ENCODE measurements at places on chromosomes 3 and 15.

- no peak for DNase-seq
Measured at GRCh38 chr15:33256874-33257273, 53.9 kb upstream of the RYR3 start.

DNA sequence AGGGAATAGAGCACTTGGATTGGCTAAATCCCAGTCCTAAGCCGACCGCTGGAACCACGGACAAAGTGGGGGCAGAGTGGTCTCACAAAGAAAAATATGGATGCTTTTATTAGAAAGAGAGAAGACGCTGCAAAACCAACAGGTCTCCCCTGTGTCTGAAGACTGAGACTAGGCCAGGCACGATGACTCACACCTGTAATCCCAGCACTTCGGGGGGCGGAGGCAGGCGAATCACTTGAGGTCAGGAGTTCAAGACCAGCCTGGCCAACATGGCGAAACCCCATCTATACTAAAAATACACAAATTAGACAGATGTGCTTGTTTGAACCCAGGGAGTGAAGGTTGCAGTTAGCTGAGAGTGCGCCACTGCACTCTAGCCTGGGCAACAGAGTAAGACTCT lies 61.8 kb downstream of the ZDHHC19 start:
- DNase-seq, result no peak

DNA sequence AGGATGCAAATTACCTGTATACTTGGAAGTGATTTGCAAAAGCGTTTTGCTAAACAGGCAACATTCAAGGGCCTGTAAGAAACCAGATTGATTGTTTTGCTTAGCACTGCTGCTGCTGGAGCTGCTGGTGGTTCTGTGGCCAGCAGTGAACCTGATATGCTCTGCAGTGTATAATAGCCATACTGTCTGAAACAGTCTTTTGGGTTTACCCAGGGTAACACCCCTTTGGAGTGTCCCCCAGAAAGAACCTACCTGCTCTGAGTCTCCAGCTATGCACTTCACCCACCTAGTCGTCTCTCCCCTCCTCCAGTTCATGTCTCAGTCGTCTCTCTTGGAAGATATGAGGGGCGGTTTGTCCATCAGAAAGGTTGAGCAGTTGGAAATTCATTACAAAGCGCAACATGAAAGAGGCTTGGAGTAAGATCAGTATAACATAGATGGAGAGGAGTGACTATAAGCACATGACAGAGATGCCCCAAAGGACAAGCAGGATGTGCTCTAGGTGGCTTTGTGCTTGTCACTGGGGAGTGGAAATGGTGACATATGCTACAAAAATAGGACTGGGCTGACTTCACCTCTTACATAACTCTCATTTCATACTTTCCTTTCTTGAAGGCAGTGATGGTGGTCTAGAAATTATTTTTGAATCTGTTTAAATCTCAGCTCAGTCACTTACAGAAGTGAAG lies 3.8 kb downstream of the MKRN2 start:
- DNase-seq, result no peak

- DNase-seq, result no peak
Measured at GRCh38 chr15:73927476-73928240, 1.4 kb downstream of the LOXL1 start.

- no peak for DNase-seq
Measured at GRCh38 chr15:75023872-75024636, 664 bp downstream of the PPCDC start.

- no peak for DNase-seq
Measured at GRCh38 chr15:55366981-55367380, 41.2 kb downstream of the CCPG1 start.

DNA sequence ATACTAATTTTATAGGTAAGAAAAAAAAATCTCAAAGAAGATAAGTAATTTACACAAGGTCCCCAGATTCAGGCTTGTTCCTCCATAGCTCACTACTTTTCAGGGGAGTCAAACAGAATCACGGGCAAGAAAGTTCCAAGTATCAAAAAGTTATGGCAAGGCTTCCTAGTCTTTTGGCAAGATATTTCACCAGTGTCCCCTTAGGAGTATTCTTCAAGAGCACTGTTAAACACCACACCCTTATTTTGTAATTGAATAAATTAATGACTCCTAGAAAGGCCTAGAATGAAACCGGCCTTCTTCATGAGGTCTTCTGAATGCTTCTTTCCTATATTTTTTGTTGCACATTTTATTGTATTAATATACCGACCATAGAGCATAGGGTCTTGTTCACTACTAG lies 109.7 kb downstream of the MYLK start:
- no peak for DNase-seq

GRCh38 chr3:196513697-196514349 lies 1.3 kb downstream of the SMCO1 start:
- DNase-seq, result no peak

DNA sequence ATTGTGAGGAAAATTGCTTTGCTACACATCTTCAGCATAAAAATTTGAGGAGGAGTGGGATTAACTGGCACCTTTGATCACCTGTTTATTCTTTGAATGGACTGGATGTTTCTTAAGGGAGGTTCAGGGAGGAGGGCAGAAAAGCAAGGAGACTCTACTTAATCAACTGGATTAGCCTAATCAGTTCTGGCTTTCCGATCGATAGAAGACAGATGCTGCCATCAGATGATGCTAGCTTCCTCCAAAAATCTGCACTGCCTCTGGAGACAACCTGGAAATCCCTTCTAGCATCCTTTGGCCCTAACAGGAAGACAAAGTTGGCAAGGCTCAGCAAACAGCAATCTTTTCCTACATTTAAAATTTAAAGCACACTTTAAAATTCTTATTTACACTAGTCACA lies 197.8 kb downstream of the EBLN2 start:
- no peak for DNase-seq

DNA sequence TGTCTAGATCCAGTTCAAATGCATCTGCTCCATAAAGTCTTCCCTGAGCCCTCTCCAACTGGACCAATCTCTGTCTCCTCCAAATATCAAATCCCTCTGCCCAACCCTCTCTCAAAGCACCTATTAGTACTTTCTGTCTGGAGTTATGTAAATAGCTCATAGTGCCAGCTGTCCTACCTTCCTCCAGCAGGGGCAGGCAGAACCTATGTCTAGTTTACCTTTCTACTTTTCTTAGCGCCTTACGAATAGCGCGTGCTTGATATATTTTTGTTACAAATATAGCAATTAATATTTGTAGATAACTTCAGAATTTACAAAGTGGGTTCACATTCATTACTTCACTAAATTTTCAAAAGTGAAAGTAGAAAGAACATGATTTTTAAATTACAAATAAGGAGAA lies 14.0 kb upstream of the CCDC80 start:
- no peak for DNase-seq

DNA sequence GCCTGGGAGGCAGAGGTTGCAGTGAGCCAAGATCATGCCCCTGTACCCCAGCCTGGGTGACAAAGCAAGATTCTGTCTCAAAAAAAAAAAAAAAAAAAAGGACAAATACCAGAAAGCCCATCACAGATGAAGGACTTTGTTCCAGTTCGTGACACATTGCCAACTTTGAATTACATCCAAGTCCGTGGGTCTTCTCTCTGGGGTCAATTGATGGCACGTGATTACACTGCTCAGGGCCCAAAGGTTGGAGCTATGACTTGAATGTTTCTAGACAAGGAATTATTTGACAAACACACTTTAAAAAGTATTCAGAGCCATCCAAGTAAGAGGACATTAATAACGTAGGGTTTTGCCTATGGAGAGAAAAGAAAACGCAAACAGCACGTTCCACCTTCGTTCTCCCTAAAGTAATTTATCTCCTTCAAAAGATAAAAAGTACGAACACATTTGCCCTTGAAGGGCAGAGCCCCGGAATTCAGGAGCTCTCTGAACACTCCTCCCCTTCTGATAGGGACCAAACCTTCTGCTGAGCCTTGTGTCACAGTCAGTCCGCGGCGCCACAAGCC lies 31.3 kb upstream of the ST3GAL6 start:
- no peak for DNase-seq

DNA sequence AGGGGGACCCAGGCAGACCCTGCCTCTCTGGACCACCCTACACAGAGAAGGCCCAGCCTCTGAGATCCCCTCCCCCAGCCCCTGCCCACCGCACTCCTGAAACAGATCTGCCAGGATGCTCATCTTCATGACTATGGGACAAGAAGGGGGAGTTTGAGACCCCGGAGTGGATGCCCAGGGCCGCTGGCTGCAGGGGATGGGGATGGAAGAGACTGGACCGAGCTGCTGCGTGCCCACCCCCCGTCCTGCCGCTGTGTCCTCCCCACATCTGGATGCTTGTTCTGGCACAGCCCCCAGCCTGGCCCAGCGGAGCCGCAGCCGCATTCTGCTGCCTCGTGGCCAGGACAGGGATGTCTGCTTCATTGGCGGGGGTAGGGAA lies 30.3 kb upstream of the SEMA3F start:
- no peak for DNase-seq

- no peak for DNase-seq
Measured at GRCh38 chr3:188240189-188240981, 86.4 kb downstream of the LPP start.

GRCh38 chr3:175187586-175187985 lies 328.5 kb downstream of the NAALADL2 start:
- no peak for DNase-seq

GRCh38 chr3:3107858-3108257 lies 2.3 kb downstream of the IL5RA start:
- DNase-seq, result no peak

GRCh38 chr3:44795197-44795596 lies 33.6 kb downstream of the KIF15 start:
- no peak for DNase-seq

GRCh38 chr15:40776537-40777141 lies 6.9 kb downstream of the C15orf62 start:
- DNase-seq, result no peak

- DNase-seq, result no peak
Measured at GRCh38 chr3:50373146-50374051, 14.1 kb upstream of the TMEM115 start.

GRCh38 chr3:188338086-188338485 lies 184.1 kb downstream of the LPP start:
- no peak for DNase-seq

- DNase-seq, result no peak
Measured at GRCh38 chr15:39139431-39140059, 441.3 kb upstream of the THBS1 start.

- DNase-seq, result no peak
Measured at GRCh38 chr3:29183346-29184087, 97.4 kb upstream of the RBMS3 start.

- DNase-seq, result no peak
Measured at GRCh38 chr3:108845709-108846293, 23.2 kb downstream of the TRAT1 start.

DNA sequence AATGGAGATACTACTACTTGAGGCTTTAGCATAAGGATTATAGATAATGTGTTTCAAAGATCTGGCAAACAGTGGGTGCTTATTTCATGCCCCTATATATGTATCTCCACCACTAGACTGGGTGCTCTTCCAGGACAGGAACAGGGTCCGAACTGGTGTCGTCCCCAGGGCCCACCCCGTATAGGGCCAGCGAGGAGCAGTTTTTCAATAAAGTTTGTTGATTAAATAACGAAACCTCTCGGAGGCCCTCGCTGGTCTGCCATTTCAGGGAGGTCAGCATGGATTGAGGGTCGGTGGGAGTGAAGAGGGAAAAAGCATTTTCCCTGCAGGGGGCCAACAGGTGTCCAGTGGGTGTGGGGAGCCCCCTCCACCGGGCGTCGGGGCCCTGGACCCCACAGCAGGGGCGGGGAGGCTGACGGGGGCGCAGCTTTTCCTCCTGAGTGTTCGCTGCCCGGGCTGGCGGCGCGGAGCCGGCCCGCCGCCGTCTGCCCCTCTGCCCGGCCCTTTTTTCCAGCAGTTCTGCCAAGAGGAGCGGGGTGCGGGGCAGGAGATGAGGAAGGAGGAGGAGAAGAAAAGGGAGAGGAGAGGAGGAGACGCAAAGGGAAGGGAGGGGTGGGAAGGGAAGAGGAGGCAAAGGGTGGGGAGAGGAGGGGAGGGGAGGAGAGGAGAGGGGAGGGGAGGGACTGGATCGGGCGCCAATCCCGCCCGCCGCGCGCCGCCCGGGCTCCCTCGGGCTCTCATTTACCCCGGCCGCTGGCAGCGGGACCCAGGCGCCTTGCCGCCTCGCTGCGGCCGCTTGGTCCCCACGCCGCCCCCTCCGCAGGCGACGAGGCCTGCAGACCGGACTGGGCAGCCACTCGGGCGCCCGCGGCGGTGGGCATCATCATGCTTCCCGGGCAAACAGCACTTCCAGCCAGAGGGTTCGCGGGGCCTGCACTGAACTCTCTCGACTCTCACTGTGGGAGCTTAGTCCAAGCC lies 66.3 kb downstream of the ISG20 start:
- no peak for DNase-seq

DNA sequence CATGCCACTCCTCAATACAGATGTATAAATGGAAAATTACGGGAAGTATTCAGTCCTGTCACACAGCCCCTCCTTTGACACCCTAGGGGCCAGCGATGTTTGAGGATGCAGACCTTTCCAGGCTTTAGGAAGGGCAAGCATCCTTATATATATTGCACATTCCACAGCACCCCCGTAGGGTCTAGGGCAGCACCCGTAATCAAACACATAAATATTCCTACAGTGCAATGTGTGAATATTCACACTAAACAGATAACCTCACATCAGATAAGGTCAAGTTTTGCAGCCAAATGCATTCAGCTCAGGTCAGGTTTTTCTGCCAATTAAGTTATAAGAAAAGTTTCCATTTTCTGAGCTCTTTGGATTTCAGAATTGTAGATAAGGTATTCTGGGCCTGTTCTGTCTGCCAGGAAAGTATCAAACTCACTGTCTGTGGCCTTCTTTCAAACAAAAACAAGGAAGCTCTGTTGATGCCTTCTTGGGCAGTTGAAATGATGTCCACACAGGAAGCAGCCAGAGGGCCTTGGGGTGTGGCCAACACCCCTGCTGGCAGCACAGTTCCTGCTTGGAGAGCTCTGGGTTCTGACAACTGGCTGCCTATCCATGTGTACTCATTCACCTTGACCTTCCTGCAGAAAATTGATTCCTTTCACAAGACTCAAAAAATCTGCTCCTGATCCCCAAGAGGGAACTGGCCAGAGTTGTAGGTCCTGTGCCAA lies 427.0 kb downstream of the NTRK3 start:
- DNase-seq, result no peak

DNA sequence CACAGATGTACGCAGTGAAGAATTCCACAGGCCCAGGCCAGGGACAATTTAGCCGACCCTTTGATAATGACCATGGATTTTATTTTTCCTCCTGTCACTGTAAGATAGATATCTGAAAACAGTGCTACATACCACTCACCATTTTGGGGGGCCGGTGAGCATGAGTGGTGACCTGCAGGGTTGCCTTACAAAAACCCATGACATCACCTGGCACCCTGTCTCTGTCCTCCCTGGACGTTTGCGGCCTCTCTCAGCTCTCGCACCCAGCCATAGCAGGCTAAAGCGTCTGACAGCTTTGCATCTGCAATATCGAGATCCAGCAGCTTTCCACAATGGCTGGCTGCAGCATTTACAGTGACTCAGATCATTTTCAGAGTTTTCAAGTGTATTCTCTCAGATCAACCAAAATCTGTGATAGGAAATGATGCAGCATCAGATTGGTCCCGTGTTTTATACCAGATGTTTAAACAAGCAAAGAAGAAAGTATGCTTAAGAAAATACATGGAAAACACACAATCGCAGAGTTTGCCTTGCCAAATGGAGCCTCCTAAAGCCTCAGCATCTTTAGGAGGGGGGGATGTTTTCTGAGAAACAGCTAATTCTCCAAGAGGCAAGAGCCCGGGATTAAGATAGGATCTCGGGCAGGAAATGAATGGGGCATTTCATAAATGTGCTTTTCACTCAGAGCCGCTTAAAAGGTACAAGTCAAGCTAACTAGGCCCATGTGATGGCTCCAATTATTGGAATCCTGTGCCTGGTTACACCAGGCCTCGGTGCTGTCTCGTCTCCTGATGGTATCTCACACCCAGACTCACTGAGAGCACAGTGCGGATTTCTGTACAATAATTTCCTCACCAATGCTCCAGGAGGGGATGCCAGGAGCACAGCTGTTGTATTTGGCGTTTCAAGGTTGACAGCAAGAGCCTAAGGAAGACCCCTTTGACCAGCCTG lies 257.3 kb downstream of the XXYLT1 start:
- DNase-seq, result no peak

All from glomerular endothelial cell (primary cell).